ENCODE measurements at places on chromosomes 7 and 10.

GRCh38 chr7:128263420-128263819 is 22.3 kb downstream of the LEP start:
- DNase-seq: no peak

DNA sequence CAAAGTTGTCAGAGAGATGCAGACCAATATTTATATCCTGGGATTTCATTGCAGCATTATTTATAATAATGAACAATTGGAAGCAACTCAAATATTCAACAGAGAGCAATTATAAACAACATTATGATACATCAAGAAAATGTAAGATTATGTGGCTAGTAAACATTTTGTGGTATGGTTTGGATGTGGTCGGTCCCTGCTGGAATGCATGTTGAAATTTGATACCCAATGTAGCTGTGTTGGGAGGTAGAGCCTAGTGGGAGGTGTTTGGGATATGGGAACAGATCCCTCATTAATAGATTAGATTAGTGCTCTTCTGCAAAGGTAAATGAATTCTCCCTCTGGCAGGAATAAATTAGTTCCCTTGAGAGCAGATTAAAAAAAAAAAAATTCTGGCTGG is 350.9 kb downstream of the ANKRD30A start:
- DNase-seq: no peak

DNA sequence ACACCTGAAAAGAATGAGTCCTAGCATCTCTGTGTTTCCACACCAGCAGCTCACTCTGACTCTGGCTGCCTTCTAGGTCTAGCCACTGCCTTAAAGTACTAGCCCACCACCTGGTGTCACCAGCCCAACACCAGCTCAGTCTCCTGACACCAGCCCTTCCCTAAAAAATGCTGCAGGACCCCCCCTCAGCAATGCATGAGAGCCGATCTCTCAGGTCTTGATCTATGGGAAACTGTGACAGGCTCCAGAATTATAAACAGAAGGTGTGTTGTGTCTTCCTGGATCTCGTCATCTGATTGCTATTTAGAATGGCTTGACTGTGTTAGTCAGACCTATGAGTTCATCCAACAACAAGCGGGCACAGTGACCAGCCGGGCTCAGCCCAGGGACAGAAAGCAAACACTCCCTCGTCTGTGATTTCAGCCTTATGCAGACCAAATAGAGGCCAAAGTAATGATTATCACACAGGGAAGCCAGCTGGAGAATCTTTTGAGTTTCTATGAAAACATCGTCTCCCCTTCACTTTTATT is 66.6 kb downstream of the CUBN start:
- no peak for DNase-seq

DNA sequence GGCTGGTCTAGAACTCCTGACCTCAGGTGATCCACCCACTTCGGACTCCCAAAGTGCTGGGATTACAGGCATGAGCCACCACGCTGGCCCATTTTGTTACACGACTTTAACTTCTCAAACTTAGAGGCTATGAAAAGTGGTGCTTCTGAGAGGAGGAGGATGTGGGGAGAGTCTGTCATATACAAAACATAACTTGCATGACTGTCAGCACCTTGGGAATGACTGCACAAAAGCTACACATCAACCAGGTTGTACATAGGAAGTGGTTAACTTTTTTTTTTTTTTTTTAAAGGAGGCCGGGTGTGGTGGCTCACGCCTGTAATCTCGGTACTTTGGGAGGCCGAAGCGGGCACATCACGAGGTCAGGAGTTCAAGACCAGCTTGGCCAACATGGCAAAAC is 43.4 kb upstream of the GSDME start:
- no peak for DNase-seq

DNA sequence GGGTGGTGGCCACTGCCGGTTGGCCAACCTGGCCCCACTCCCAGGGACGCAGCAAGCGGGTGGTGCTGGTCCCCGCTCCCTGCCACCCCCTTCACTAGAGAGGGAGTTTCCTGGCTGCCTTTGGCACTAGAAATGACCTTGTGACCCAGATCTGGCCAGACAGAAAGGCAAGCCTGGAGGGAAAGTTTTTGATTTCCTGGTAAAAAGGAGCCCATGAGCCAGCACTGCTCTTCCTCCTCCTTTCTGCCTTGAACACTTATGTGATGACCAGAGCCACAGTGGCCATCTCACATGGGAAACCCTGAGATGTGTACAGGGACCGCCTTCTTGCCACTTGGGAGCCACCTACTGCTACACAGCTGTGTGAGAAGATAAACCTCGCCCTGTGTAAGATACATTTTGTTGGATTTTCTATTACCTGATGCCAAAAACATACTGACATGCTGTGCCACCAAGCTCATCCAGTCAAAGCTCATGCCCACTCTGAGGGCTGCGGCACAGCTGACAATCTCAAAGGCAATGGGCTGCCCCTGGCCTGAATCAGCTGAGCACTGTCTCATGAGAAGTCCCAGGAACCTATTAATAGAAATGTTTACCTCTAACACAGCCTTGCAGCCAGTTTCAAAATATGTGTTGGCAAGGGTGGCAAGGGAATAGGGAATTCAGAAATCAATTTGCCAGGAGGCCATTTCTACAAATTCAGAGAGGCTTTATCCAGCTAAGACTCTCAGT is 94.0 kb downstream of the CYTH3 start:
- DNase-seq: no peak

GRCh38 chr7:21101541-21101940 is 314.9 kb upstream of the SP8 start:
- DNase-seq: no peak

- no peak for DNase-seq
Observed at GRCh38 chr10:31153692-31154091, 122.0 kb upstream of the ZNF438 start.

All from hippocampal formation (tissue), 2 donors.